ENCODE measurements at places on chromosomes 5 and 9.

DNA sequence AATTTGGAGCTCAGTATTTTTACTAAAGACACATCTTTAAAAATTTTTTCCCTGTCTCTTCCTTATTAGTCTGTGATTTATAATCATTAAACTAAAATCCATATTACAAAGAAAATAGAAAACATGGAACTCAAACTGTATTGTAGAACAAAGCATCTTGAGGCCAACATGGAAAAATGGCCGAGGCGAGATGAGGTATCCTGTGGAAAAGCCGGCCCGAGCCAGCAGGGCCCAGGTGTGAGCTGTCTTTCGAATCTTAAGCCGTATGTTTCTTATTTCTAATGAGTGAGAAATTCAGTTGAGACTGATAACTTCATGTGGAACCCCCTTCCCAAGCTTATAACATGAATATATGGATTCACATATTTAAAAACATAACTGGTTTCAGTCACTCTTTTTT lies 170.4 kb upstream of the OTULINL start:
- no peak for DNase-seq

DNA sequence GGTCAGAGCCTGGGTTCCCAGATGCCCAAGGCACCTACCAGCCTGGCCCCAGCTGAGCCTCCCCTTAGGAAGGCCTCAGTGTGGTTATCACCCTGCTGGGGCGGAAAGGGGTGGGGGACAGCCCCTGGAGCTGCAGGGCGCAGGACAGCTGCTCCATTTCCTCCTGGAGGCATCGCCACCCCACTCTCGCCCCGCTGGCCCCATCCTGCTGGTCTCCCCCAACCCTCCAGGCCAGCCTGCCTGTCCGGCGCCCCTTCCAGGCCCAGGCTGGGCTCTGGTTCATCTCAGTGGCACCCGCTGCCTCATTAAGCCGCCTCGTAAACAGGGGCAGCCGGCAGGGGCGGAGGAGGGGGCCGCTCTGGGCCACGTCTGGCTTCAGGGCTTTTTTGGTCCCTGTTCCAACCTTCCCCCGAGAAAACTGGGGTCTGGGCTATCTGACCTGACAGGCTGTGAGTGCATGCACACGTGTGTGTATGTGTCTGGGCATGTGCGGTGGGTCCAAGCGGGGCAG lies 30.8 kb upstream of the ENHO start:
- no peak for DNase-seq

DNA sequence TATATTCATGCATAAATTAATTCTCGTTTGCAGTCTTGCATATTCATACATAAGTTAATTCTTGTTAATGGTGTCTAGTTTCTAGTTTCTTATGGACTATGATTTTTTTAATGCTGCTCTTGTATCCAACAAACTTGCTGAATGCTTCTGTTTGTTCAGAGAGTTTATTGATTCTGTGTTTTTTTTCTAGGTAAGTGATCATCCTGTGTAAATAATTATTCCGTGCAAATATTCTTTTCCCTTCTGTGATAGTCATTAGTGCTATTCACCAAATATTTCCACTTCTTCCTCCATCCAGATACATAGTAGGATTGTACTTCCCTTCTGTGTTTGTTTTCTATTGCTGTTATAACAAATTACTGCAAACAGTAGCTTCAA lies 35.8 kb upstream of the SHISAL2B start:
- no peak for DNase-seq

DNA sequence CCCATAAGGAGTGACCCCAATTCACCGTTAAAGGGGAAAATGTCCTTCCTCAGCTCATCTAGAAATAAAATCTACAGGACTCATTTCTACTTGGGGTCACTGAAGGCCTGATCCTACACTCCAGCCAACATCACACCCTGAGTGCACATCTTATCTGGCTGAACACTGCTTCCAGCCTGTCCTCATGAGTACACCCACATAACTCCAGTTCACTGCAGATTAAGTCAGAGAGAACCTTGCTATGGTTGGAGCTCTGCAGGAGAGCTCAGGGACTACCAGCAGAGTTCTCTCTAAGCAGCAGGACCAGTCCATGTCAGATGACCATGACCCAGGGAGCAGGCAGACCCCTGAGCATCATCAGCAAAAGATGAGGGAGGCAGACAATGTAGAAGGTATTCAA lies 126.9 kb upstream of the MAP3K1 start:
- no peak for DNase-seq

GRCh38 chr9:114112325-114112724 lies 13.2 kb upstream of the KIF12 start:
- no peak for DNase-seq

- no peak for DNase-seq
Observed at GRCh38 chr9:27504259-27504658, 19.8 kb upstream of the IFNK start.

- no peak for DNase-seq
Observed at GRCh38 chr9:97749928-97750327, 52.8 kb upstream of the XPA start.

- no peak for DNase-seq
Observed at GRCh38 chr5:86684222-86684621, 66.5 kb downstream of the COX7C start.

DNA sequence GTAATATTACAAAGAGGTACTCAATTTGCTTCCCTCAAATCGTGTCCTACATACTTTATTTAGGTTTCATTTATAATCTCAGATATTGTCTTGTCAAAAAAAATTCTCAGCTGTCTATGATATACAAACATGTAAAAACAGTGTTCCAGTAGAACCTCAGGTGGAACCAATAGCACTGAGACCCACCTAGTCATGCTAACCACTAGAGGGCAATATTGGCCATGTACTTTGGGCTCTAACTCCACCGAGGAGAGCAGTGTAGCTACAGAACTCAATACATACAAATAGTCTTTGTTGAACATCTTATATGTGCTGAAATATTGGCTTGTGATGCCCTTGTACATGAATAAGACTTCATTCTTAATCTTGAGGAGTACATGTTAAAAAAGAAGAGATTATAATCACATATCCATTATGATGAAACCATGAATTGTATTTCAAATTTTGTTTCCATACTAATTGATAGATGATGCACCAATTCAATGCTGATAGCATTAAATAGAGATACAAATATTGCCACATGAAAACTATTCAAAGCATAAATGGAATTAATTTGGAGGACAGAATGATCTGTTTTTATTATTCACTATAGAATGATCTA lies 71.2 kb upstream of the CNTLN start:
- peak; percentile 34 for DNase-seq

- DNase-seq = no peak
Observed at GRCh38 chr9:100064872-100065581, 33.8 kb downstream of the ERP44 start.
